ENCODE measurements at places on chromosomes 11 and 22.
A peak's percentile ranks its signal among the peaks of the same experiment; 100 is the strongest.

- DNase-seq: no peak
Measured at GRCh38 chr22:35544189-35544588, 3.6 kb downstream of the RASD2 start.

- DNase-seq: no peak
Measured at GRCh38 chr11:110818032-110818687, 105.9 kb upstream of the ARHGAP20 start.

DNA sequence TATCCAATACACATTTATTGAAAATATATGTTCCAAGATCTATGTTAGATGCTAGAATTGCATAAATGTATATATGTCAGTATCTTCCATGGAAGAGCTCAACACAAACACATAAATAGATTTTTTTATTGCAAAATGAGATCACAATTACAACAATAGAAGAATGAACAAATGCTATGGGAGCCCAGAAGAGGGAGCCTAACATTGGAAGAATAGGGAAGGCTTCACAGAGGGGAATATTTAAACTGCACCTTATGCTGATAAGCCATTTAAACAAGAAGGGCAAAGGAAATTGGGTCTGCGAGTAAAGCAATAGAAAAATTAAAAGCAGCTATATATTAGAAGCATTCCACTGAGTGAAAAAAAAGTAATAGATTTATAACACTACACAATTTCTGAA is 96.1 kb upstream of the LRRC55 start:
- no peak for DNase-seq

DNA sequence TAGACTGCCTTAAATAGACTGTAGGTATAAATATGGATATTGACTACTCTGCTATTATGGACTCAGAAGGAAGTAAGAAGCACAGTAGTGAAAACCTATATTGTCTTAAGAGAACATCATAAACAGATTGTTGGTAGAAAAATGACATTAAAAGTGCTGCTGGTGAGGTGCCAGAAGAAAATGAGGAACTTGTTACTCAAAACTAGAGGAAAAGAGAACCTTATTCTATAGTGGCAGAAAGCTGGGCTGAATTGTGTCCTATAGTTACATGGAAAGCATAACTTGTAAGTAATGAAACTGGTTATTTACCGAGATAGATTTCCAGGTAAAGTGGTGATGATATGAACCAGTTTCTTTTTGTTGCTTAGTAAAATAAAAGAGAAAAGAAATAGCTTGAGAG is 109.7 kb upstream of the CTSC start:
- DNase-seq: no peak

GRCh38 chr22:41401781-41402648 is 20.3 kb downstream of the TEF start:
- no peak for DNase-seq

- peak; percentile 60 for DNase-seq
Measured at GRCh38 chr11:66007201-66007634, 4.6 kb upstream of the CST6 start.

DNA sequence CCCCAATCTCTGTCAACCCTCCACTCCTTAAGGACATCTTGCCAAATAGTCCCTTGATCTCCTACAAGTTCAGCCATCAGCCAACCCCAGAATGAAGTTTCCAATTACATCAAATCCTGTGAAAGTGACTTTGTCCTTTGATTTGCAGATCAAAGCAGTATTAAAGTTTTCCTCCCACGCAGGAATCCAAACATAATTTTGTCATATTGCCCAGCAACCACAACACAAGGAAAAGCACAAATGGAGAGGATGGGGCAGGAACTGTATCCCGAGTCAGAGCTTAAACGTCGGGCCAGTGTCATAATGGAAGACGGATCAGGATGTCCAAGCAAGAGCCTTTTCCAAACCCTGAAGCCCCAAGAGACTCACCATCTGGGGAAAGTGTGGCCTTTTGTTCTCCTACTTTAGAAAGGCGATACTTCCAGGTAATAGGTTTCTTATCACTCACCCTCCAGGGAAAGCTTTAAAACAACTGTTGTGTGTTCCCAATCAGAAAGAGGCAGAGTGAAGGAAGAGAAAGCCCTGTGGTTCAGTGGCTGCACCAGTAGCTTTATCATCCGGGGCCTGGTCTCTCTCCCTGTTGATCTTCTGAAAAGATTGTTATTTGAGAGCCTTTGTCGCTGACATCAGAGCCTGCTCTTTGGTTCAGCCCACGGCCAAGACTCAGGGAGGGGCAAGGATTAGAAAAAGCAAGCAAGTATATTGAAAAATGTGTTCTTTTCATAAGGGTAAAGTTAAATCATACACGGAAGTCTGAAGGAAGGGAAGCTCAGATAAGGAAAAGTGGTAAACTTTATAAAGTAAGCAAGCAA is 41.7 kb downstream of the EXPH5 start:
- no peak for DNase-seq

DNA sequence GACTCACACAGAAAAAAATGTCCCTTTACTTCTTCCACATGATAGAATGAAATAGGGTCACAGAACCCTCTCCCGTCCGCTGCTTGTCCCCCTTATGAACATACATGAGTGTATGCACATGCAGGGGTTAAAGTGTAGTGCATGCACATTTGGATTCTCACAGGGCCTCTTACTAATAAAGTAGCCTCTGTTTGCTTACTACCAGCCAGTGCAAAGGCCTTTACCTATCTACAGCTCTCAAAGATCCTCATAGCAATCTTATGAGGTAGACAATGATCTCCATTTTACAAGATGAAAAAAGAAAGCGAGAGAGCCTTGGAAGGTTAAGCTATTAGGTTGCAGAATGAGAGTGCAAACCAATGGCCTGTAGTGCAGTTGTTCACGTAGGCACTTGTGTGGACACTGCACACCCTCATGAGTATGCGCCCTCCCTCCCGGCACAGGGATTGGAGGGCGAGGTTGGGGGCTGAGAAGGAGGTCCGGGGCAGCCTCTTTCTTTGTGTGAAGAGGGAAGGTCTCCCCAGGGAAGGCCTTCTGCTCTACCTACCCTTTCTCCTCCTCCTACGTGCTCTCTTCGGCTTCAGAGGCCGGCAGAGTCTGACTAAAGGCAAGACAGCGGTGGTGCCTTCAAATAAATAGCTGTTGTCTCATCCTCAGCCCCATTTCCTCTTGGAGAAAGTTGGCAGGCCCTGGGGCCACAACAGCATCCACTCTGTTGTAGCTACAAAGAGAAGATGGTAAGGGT is 91.3 kb downstream of the CEP164 start:
- no peak for DNase-seq

Measured in H7 (cell line).